ENCODE measurements at places on chromosomes 3 and 15.

DNA sequence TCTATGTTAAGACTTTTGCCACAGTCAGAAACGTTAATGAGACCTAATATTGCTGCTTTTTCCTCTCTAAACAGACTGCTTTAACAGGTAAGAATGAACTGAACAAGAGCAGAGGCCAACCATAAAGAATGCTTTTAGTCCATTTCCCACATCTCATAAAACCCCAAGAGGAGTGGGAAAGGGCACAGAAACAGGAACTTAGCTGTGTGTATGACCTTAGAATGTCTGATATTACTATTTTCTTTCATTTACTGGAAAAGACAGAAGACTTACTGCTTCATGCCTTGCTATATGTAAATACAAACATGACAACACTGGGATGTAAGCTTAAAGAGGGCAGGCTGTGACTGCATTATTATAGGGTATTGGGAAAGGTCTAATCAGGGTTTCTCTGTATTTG, 115.0 kb downstream of the ISL2 start:
- no peak for DNase-seq

- peak; percentile 49 for DNase-seq
Observed at GRCh38 chr3:38247366-38248035, 18.1 kb upstream of the SLC22A13 start.

- no peak for DNase-seq
Observed at GRCh38 chr3:5078151-5078550, 43.9 kb upstream of the ARL8B start.

DNA sequence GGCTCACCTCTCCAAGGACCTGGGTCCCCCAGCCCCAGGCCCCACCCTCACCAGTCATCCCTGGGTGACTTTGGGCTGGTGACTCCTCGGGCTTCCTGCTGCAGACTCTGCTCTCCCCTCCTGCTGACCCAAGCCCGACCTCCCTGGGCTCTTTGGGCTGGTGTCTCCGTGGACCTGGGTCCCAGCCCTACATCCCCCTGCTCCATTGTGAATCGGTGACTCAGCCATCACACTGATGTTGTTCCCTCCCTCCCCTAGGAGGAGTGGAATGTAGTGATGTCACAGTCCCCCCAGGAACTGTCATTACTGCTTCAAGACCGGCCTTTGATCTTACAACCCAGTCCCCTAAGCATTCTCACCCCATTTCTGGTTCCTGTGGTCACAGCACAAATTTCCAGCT, 83.7 kb downstream of the ADAMTS7 start:
- DNase-seq, result no peak

- no peak for DNase-seq
Observed at GRCh38 chr15:71097890-71098289, 17.4 kb upstream of the THSD4 start.

GRCh38 chr3:30741889-30742288, 135.5 kb downstream of the TGFBR2 start:
- no peak for DNase-seq

DNA sequence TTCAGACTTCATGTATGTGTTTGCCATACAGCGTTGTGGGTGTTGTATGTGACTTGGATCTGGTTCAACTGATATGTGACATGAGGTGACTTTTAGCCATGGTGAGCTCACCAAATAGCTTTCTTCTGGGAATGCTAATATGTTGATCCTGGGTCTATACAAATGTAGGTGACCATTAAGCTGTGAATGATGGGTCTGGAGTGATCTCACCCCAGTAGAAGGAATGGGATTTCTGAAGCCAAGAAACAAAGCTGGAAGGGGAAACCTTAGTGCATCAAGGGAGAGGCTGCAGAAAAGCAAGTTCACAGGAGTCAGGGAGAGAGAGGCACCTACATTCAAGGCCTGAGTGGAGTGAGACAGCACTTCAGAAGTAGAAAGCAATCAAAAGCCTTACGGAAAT, 421.0 kb upstream of the THRB start:
- DNase-seq, result no peak

DNA sequence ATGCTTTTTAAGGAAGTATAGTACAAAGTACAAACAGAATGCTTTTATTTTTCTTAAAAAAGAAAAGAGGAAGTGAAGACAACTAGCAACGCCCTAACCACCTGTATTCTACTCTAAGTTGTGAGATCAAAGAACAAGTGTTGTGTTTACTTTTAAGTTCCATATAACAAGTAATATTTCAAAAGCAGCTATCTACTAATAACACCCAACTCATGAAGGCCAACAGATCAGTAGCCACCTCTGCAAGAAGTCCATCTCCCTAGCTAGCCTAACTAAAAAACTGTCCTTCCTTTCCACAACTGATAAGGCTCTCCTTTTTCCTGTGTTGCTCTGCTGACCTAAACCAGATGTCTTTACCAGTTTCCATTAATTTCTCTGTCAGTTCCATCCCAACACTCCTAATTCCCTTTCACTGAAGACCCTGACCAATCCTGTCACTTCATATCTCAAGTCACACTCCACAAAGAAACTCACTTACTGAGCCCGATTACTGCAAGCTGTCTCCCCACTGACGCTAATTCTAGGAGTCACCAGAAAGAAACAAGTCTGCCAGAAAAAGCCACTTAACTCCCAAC, 26.9 kb downstream of the PHC3 start:
- DNase-seq, result no peak

GRCh38 chr3:189276444-189277219, 104.9 kb downstream of the TPRG1 start:
- DNase-seq, result peak; percentile 30

DNA sequence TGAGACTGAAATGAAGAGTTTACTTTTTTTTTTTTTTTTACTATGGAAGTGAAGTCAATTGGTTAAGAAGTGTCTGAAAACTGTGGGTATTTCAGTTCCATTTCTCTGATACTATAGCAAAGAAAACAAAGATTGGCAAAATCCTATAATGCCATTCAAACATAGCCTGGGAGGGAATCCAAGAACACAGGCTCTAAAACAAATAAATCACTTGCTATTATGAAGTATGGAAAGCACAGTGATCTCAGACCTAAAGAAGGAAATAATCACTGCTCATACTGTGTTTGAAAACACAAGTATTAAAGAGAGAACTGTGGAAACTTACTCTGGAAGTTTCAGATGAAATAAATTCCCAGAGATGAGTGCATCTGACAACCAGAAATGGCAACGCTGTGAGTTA, 12.0 kb downstream of the SAMMSON start:
- DNase-seq, result no peak

GRCh38 chr3:45104715-45105711, 41.2 kb downstream of the CDCP1 start:
- no peak for DNase-seq

DNA sequence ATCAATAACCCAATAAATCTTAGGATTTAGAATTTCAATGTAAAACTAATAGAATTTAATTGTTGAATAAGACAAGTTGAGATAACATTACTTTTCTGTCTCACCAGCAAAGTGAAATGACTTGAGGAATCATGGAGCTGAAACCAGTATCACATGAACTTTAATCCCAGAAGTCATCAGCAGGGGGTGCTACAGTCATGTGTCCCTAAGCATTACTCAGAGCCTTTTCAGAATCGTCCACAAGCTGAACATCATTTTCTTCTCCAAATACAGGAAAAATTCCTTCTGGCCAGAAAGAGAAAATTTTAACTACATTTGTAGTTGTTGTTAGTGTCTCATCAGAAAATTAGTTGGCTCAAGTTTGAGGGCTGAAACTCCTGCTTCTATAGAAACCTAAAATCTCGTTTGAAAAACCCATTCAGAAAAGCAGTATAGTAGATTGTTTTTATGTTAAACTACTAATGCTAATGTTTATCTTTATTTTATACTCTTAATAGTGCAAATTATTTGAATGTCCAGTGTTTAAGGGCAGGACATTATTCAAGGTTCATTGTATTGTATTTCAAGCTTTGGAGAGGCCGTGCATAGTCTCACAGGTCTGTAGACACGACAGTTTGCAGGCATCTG, 384.1 kb downstream of the PLOD2 start:
- peak; percentile 34 for DNase-seq

DNA sequence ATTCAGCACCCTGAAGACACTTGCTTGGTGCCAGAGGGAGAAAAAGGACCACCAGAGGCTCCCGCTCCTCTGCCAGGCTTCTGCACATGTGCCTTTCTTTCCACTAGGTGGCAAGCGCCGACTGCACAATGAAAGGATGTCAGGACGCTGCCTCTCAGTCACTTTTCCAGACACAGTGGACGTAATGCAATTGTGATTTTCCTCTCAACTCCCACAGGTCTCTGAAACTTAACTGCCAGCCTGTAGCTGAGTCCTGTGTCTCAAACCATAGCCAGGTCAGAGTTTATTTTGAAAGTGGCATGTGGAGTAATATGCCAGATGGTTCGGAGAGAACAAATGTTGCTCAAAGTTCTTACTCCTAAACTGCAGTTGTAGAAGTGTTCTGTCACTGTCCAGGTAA, 162.9 kb downstream of the ITPR1 start:
- DNase-seq, result peak; percentile 9

DNA sequence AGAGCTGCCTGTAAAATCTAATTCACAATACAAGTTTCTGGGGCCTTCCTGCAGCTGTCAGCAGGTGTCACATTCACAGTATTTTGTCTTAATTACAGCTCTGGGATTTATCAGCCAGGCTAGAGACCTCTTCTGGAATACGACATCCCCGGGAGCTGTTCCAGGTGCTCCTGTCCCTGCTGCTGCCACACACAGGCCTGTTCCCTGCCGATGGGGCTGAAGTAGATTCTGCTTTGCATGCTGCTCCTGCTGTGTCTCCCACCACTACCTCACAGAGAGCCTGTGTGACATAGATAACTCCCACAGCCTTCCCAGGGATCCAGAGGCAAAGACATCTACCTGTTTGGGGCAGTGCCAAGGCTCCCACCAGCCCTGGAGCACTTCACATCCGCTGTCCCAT, 20.4 kb downstream of the COLQ start:
- no peak for DNase-seq

- no peak for DNase-seq
Observed at GRCh38 chr15:40439960-40440742, 602 bp upstream of the BAHD1 start.

DNA sequence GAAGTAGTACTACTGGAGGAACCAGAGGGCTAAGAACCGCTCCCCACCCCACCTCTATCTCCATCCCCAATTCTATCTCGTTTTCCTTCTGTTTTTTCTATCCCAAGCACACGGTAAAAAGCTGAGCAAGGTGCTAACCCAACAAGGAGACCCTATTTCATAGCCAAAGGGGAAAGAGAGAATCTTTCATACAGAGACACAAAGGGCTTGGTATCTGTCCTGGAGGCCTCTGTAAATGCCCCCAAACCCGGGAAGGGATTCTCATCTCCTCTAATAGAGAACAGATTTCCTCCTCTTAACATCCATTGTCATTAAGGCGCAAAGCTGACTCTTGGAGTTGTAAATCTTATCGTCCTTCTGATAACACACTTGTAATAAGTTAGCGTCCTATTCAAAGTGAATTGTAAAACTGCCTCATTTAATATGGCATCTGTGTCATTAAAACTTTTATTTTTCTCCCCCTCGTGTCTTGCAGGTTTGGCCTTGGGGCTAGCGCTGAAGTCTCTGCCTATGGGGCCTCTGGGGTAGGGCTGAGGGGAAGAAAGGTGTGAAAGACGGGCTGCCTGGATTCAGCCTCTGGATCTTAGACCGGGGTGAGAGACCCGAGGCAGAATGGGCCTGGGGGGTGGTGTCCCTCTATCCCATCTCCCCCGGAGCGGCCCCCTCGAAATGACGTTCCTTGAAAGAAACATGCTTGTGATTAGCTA, 12.1 kb downstream of the NR2F2 start:
- DNase-seq, result no peak

DNA sequence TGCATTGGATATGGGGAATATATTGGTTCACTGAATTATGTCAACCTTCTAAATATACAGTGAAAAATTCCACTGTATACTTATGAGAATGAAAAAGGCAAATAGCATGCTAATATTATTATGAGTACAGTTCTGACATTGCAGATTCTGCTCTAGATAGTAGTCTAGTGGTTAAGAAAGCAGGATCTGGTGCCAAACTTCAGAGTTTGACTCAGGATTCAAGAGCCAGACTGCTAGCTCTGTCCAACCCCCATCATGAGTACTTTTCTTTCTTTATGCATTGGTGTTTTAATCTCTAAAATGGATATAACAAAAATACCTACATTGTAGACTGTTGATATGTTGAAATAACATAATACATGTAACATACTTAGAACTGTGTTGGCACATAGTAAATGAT, 57.3 kb upstream of the PLSCR4 start:
- peak; percentile 53 for DNase-seq

DNA sequence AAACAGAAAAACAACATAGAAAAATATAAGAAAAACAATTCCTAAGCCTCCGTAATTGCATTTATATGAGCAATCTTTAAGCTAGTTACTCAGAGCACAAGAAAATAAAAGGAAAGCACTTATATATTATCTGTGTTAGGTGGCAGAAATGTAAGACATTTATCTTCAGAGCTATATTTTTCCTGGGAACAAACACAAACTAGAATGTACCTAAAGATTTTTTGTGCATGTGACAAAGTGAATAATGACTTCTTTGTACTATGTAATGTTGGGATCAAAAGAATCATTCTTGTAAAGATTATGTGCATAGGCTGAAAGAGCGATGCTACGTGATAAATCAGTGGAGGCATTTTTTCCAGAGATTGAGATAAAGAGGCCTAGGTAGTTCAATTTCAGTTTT, 111.3 kb upstream of the GMNC start:
- DNase-seq, result no peak

- DNase-seq, result no peak
Observed at GRCh38 chr3:80158332-80158731, 390.5 kb upstream of the ROBO1 start.

GRCh38 chr3:8444883-8445282, 56.7 kb upstream of the LMCD1 start:
- no peak for DNase-seq

DNA sequence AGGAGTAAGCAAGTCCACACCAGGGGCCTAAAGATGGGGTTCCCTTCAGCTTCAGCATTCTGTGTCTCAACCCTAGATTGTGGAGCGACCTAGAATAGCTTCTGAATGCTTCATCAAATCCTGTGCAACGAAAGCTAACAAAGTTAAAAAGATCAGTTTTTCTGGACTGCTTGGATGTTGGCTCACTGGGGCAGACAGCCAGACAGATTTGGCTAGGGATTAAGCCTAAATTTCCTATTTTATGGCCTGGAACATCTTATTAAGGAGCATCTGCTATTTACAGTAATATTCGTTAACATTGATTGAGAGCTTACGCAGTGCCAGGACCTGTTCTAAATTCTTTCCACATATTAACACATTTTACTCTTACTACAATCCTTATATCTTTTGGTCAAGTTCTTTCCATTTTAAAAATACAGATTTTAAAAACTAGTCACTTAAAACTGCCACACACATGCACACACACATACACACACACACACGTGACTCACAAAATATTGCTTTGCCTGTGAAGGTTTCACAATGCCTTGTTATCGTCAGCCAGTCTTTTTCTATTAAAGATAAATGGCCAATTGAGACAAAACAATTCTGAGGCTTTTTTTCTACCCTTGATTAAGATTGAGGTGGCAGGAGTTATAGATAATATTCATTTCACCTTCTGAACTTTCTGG, 173.3 kb upstream of the SNTN start:
- DNase-seq, result no peak

GRCh38 chr3:71707595-71707994, 17.6 kb downstream of the EIF4E3 start:
- DNase-seq, result no peak

GRCh38 chr3:110928016-110928662, 143.5 kb upstream of the NECTIN3 start:
- DNase-seq, result no peak

- DNase-seq, result no peak
Observed at GRCh38 chr3:177351757-177352158, 154.5 kb upstream of the TBL1XR1 start.

All from HS-27A (cell line).